NCI-H187 treated with DMSO at 0.1 percent for 48 hours (cell line): ENCODE measurements at places on chromosomes 12 and 14.

GRCh38 chr14:70822530-70823185 is 13.3 kb upstream of the MAP3K9 start:
- DNase-seq = no peak

- DNase-seq = no peak
These were observed 162.2 kb downstream of the DIO2 start for GRCh38 chr14:80049055-80049454.

DNA sequence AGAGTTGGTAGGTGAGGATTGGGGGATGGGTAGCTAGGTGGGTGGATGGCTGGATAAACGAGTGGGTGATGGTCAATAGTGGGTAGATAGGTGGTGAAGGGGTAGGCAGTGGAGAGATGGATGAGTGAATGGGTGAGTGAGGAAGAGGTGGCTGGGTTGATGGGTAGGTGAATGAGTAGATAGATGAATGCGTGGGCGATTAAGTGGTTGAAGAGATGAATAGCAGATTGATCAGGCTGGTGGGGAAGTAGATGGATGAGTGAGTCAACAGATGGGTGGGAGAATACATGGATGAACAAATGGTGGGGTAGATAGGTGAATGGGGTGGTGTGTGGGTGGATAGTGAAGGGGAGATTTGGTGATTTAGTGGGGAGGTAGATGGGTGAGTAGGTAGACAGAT is 51.1 kb downstream of the SYNE3 start:
- no peak for DNase-seq

- no peak for DNase-seq
These were observed 13.3 kb downstream of the SPIC start for GRCh38 chr12:101488469-101488868.

DNA sequence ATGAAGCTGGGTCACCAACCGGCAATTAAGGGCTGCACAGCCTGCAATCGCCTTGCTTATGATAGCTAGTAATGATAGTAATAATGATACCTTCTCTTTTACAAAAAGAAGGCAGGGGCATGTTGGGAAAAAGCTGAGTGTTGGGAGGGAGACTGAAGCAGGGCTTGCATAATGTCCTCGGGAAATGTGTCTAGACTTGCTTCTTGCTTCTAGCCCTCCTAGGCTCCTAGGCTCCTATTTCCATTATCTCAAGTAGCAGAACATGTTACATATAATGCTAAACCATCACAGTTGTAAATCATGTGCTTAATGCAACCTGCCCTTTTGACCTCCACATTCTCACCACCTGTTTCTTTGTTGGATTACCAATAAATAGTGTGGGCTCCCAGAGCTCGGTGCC is 18.7 kb downstream of the RERGL start:
- no peak for DNase-seq

DNA sequence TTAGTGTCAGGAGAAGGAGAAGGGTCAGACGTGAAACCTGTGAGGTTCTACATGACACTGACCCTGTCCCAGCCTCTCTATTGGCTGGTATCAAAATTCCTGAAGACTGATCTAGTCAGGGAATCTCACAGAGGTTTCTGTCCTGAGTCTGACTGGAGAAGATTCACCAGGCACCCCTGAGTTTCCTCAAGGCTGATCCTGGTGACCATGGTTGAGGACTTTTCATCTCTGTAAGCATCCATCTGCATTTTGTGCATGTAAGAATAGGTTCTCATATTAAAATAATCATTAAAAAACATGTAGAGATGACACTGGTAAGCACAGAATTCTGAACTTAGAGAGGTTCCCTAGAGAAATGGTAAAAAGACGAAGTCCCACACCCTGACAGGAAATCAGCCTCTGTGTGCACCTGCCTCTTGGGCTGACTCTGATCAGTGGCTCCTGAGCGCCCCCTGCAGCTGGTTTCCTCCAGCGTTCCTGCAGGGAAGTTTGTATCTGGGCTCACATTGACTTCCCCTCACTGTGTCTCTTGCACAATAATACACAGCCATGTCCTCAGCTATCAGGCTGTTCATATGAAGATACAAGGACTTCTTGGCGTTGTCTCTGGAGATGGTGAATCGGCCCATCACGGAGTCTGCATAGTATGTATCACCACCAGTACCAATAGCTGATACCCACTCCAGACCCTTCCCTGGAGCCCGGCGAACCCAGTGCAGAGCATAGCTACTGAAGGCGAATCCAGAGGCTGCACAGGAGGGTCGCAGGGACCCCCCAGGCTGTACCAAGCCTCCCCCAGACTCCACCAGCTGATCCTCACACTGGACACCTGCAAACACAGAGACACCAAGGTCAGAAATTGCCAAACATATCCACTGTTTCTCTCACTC is 991.9 kb downstream of the TMEM121 start:
- DNase-seq = no peak

DNA sequence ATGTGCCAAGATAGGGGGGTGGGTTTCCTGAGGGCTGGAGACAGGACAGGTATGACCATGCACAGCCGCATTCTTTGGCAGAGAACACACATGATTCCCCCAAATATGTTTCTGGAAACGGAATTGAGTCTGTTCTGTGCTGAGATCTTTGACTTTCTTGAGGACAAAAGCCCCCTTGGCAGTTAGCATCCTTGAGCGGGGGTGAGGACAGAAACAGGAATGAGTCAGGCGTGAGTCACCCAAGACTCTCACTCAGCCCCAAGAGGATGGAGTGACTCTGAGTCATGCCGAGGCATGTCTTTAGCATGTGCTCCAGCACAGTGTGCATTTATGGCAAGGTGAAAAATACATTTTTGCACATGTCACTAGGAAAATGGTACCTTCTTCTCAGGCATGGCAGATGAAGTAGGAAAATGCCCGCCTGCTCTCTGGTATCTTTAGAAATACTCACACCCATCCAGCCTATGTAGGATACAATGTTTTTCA is 52.1 kb downstream of the DAD1 start:
- DNase-seq = no peak

GRCh38 chr14:50210074-50210473 is 21.3 kb downstream of the SOS2 start:
- no peak for DNase-seq

DNA sequence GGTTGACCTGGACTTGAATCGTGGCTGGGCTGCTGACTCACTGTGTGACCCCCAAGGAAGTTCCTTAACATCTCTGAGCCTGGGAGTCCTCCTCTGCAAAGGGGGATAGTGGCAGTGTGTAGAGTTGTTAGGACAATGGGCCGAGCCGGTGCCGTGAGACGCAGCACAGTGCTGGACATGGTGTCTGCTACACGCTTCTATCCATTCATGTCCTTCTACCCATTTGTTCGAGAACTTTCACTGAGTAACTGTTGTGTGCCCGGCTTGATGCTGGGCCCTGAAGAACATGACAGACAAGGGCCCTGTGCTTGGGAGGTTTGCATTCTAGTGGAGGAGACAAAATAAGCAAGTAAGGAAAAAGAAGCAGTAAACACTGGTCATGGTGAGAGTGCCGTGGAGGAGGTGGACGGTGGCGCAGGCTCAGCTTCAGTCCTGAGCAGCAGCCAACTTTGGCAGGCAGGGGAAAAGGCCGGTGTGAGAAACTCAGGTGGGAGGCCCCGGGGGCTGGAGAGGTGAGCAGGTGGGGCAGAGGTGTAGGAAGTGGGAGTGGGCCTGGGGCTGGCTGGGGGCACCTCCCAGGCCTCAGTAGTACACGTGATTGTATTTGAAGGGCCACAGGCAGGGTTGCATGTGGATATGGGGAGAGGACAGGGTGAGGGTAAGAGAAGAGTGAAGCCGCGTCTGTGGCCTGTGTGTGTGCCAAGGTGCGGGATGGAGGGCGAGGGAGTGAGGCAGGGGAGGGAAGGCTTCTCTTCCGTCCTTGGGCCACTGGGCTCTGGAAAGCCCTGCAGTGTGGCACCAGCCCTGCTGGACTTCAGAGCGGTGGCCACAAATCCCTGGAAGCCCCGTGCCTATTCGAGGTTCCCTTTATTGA is 13.8 kb downstream of the VASH1 start:
- DNase-seq = no peak

GRCh38 chr14:60222820-60223219 is 26.2 kb upstream of the PPM1A start:
- DNase-seq = no peak

DNA sequence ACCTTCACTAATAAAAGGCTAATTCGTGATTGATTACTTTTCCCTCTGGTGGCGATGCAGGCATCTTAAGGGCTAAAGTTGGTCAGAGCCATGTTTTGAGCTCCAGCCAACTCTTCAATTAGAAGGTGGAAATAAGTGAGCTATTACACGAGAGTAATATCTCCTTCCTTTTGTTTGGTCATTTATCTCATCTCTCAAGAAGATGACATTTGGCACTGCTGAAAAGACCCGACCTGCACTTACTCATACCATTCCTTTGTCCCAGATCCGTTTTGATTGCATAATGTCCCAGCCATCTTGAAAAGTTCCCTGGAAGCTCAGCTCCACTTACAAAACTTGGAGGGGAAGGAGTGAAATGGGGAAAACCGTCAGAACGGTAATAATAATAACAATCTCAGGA is 316.2 kb downstream of the VRK1 start:
- DNase-seq = no peak

GRCh38 chr12:2395354-2395977 is 342.7 kb downstream of the CACNA1C start:
- no peak for DNase-seq

- DNase-seq = no peak
These were observed 19.3 kb downstream of the FMNL3 start for GRCh38 chr12:49687941-49688340.

DNA sequence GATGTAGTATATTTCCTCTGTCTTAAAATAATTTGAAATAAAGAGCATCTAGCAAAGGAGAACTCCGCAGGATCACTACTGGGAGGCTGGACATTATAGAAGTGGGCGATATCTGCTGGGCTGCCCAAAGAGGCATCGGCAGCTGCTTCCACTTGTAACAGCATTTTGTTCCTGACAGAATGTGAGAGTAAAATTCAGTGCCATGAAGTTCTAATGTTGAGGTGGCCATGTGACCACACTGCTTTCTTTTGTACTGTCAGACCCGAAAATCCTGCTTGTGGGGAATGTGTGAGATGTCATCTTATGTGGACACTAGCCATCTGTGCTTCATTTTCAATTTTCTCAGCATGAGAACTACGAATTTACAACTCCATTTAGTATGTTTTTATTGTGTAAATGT is 151.9 kb downstream of the ACSS3 start:
- no peak for DNase-seq

DNA sequence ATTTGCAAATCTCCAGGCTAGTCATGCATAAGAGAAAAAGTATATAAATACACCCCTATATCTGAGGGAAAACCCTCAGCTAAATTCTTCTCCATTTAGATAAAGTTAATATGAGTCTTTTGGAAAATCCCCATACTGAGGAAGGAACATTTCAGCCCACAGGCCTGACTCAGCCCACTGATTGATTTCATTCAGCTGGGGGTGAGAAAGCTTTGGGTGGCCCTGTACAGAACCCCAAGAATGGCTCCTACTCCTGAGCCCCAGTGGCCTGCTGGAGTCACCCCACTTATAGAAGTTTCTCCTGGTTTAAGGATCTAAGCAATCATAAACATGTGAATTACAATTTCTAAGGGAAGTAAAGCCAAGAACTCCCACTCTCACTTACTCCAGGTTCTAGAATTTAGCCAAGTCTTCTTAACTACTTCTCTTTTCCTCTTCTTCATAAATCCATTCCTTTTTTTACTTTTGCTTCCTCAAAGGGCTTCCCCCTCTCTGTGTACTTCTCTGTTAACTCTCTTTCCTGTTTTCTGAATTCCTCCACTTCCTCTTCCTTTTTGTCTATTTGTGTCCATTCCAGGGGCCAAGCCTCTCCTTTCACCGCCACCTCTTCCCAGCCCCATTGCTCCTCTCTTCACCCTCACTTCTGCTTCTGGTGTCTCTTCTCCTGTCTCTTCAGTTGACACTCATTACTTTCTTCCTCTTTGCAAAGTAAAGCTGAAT is 21.0 kb downstream of the RTN1 start:
- DNase-seq = no peak

GRCh38 chr12:55818140-55818728 is 393 bp downstream of the ORMDL2 start:
- DNase-seq = no peak

DNA sequence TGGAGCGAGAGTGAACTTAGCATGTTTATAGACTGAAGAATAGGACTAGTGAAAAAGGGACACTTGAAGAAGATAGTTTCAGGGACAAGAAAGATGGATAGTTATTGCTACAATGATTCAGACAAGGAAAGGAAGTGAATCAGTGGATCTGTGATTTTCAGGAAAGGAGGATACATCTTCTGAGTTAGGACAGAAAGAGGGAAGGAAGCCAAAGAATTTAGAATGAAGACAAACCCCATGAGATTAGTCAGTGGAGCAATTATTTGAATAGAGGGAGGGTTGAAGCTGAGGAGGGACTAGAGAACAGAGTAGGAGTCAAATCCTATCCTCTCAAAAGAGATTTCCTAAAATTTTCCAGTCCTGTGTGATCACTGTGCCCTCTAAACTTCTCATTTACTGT is 282.7 kb downstream of the AKAP6 start:
- DNase-seq = no peak

- no peak for DNase-seq
These were observed 44.3 kb upstream of the TRAF3 start for GRCh38 chr14:102732924-102733323.

DNA sequence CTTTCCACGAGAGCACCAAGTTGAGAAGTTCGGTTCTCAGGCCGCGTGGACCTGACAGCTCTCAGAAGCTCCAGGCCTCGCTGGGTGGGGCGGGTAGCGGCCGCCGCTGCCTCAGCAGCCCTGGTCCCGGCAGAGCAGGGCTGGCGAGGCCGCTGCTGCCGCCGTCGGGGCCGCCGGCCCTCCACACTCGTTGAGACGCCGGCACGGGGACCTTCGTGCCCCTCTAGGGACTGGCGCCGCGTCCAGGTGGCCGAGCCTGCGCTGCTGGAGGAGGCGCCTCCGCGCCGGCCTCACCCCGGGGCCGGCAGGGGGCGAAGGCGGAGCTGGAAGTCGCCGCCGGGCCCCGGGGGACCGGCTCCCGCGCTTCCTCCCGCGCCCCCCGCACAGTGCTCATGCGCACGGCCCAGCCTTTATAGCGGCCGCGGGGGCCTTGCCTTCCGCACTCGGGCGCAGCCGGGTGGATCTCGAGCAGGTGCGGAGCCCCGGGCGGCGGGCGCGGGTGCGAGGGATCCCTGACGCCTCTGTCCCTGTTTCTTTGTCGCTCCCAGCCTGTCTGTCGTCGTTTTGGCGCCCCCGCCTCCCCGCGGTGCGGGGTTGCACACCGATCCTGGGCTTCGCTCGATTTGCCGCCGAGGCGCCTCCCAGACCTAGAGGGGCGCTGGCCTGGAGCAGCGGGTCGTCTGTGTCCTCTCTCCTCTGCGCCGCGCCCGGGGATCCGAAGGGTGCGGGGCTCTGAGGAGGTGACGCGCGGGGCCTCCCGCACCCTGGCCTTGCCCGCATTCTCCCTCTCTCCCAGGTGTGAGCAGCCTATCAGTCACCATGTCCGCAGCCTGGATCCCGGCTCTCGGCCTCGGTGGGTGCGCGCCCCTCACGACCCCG is at the start of gene COCH:
TSS of gene COCH (plus strand) at position 440 of the 879 bp plus-strand sequence. CDS start at position 820, 380 bp downstream.
- no peak for DNase-seq

- no peak for DNase-seq
These were observed 61.8 kb downstream of the PLBD1 start for GRCh38 chr12:14505626-14506596.
